Caco-2 (cell line): ENCODE measurements at places on chromosomes 6 and 20.
A peak's percentile ranks its signal among the peaks of the same experiment; 100 is the strongest.

DNA sequence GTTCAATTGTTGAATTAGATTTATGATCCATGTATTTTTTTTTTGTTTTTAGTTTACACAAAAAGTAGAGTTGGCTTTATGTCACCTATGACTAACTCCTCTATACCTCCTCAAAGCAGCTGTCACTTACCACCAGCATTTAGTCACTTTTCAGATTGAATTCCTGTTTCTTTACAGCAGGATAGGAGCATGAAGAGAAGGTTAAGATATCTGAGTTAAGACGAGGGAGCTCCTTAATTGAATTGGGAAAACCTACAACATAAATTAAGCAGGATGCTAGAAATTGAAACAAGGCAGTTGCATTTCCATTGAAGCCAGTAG is 237.2 kb downstream of the FARS2 start:
- DNase-seq, result no peak

DNA sequence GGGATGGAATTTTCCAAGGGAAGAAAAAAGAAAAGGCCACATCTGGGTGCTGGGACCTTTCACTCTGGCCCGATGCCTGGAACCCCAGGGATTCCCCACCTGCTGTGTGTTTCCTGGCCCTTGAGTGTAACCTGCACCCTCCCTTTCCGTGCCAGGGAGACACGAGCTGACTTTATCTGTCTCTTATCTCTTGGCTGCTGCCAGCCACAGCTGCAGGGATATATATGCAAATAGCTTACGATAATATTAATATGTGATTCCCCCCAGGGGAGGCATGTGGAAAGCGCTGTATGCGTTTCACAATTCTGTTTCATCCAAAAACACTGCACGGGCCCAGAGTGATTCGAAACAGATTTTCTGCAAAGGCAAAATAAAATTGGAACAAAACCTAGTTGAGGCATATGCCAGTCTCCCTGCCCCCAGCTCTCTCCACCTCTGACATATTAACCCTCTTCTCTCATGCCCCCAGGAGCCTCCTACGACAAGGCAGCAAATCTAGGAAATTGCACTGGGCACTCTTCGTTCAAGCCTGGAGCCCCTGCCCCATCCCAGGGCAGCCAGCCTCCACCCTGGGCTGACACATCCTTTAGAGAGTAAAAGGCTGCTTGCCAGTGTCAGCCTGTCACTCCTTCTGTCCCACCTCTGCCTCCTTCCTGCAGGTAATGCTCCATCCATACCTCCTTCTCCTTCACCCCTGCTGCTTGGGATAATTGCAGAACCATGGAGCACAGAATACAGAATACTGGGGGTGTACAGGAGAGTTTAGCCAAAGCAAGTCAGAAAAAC is 1.3 kb downstream of the RIPOR3 start:
- no peak for DNase-seq

DNA sequence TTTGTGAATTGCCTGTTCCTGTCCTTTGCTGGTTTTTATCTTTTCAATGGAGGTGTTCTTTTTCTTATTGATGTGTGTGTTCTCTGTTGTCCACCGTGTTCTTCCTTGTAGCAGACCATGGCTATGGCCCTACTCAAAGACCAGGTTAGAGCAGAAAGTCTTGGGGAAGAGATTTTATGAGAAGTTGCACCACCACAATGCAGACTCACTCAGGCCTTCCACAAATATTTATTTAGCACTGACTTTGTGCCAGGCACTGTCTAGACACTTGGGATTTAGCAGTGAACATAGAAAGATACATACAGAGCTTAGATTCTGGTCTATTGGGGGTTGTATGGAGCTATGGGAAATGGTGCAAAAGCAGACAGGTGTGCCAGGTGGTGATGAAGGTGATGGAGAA is 98.8 kb downstream of the DTD1 start:
- no peak for DNase-seq

DNA sequence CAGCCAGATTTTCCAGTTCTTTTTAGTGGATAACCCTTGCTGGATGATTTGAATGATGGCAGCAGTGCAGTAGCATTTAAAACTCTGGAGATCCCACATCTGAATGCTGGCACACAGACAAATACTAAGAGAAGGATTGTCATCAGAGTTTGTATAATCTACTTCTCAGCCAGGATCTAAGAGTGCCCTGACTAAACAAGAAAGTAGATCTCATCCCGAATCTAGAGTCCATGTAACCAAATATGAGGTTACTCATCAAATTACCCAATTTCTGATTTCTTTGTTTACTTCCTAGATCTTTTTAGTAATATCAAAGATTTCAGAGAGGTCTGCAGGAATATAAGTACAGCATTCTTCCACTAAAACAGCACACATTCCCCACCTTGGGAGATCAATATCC is 7.8 kb downstream of the TMC2 start:
- no peak for DNase-seq

DNA sequence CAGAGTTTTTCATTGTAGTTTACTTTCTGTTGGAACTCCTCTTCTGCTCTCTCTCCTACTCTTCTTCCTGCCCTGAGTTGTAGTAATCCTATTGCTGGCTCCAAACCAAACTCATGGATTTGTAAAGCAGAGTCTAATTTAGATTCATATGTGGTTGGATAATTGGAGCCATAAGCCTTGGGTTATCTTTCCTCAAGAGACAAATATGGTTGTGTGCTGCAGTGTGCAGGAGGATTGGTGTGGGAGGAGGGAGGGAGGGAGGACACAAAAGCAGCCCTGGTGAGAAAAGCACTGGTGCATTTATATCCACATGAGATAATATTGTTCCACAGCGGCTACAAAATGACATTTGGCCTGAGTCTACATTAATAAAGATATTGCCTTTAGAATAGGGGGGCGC is 4.2 kb downstream of the HLA-G start:
- no peak for DNase-seq

DNA sequence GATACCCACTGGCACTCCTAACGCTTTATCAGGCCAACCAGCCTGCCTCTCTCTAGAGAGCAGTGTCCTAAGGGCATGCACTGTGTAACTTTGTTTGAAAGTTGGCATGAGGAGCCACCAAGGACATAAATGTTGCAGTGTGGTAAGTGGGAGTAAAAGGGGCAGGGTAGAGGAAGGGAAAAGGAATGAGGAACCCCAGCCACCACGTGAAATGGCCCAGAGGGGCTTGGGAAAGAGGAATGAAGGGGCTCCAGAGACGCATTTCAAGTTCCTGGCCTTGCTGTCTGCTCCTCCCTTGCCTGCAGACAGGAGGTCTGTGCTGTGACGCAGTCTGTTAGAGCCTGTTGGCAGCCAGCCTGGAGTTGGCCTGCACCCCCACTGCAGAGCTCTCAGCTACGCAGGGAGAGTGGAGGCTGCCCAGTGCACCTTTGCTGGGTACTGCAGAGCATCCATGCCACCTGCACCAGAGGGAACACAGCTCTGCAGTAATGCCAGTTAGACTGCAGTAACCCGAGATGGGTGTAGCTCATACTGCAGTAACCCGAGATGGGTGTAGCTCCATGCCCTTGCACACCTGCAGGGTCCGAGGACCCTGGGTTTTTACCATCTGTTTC is 86.8 kb upstream of the SNAP25 start:
- DNase-seq, result no peak

- no peak for DNase-seq
These were observed 916 bp upstream of the PPP1R11 start for GRCh38 chr6:30066082-30066481.

DNA sequence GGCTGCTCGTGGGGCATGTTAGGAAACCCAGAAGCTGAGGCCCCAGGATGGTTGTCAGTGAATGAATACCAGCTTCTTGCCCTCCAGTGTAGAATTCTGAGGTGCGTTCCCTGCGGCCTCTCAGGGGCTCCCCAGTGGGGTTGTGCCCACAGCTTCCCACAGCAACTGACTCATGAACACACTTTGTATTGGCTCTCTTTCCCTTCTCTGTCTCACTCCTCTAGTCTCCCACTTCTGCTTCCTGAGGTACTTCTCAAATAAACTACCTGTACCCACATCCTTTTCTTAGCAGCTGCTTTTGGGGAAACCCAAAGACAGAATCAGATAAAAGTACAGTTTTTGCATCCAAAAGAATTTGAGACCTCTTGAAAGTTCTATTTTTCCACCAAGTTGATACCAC is 107.7 kb upstream of the JAG1 start:
- DNase-seq, result no peak

DNA sequence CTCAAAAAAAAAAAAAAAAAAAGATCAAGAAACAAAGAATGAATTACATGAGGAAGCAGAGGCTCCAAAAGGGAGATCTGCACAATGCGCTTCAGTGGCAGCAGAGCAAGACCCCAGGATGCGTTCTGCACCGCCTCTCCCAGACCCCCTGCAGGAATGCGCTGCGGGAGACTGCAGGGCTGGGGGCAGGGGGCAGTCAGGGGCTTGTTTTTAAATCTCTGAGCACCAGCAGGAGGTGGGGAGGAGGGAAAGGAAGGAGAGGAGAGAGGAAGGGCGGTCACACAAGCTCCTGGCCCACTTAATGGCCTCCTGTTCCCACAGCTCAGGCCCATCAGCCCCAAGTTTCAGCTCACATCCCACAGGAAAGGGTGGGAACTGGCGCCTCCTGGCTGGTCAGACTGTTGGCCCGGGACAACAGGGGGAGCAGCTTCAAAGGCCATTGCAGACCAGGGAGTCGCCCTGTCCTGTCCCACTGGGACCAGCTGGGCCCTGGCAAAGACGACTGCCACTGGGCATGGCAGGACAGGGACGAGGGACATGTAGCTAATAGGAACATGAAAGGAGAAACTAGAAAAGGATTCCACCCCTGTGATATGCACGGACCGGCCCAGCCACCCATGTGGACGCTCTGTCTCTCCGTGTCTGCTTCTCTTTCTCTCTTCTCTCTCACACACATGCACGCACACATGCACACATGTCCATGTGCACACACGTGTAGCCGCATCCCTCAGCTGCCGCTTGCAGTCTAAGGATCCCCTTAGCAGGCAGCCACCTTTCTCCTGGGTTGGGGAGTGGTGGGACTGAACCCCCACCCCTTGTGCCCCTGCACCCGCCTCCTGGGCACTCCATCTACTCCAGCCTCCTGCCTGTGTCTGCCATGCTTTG is 34.7 kb downstream of the TFEB start:
- no peak for DNase-seq

DNA sequence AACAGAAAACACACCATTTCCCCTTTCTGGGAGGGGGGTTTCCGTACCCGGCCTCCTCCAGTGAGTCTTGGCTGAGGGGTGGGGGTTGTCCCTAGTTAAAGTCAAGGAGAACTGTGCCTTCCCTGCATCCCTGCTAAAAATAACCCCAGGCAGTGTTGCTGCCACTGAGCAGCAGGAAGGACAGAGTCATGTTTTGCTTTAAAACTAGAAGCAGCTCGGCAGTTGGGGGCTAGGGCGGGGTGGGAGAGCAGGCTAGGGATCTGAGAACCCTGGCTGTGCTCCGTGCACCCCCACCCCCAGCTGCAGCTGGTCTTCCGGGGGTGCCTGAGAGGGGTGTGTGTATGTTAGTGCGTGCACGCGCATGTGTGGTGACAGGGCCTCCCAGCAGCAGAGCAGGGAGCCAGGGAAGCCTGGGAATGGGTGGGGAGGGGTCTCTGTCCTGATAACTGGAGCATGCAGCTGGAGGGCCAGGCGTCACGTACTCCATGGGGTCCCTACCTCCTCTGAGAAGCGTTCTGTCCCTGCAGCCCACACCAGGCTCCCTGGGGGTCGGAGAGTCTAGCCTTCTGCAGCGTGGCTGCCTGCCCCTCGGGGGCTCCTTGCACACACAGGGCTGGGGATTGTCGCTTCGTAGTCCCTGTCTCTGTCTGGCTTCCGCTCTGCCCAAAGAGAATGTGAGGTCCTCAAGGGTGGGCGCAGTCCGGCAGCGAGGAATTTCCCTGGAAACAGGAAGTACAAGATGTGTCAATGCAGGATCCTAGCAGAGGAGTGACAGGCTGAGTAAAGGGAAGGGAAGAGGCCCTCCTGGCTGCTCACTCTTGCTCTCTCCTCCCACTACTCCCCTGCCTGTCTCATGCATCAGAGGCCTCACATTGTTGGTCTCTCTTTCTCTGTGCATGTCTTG is 16.8 kb upstream of the ARMC12 start:
- no peak for DNase-seq

GRCh38 chr6:56949265-56949664 is 5.6 kb upstream of the BEND6 start:
- no peak for DNase-seq

GRCh38 chr6:36814249-36814648 is 25.0 kb downstream of the CPNE5 start:
- DNase-seq, result no peak

GRCh38 chr6:130412556-130413290 is 46.9 kb downstream of the TMEM200A start:
- DNase-seq, result no peak

DNA sequence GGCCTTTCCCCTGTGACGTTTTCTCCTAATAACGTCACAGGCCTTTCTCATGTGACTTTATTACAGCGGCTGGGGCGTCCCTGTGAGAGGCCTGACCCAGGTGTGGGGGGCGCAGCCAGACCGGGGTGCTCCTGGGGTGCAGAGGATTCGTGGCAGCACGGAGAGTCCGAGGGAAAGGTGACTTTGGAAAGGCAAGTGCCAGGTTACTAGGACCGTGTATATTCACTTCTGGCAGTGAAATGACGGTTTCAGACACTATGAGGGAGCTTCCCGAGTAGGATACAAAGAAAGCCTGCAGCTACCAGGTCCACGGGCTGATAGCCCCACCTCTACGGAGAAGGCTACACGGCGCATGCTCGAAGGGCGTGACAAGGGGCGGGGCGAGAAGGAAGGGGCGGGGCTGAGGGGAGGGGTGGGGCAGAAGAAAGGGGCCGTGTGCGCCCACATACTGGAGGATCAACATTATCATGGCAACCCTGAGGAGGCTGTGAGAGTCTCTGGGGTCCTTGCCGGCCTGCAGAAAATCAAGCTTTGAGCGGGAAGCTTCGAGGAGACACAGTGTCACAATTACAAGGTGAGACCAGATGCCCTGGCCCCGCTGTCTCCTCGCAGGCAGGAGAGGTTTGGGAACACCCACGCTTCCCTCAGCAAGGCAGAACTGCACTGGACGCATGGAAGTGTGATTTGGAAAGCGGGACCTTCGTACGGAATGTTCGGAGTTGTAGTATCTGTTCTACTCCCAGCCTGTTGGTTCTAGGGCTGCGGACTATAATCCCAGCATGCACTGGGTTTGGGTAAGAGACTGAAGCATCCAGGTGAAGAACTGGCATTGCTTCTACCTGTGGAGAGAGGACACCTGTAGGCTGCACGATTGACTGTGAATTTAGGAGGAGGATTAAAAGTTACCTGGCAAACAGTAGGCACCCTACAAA is 54.4 kb upstream of the ZNF337 start:
- peak; percentile 86 for DNase-seq

DNA sequence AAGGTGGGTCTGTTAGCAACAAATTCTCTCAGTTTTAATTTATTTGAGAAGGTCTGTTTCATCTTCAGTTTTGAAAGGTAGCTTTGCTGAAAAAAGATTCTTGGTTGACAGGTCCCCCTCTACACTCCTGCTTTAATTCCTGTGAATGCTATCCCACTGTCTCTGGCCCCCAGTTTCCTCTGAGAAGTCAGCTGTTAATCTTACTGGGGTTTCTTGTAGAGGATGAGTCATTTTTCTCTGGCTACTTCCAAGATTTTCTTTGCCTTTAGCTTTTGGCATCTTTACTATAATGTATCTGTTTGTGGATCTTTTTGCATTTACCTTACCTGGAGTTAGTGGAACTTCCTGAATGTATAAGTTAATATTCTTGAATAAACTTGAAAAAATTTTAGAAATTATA is 122.7 kb downstream of the MMS22L start:
- DNase-seq, result no peak
